ENCODE measurements at places on chromosomes 4 and X. TPM values are rescaled to one million over a fixed set of nuclear protein-coding genes. Genes with fewer than 3 reads are reported as not detected.

- H3K36me3 ChIP-seq, result no peaks in the 10 kb centered on the region
- H3K4me3 ChIP-seq, result peak overlapping the region; percentile 48
- no peak overlapping the region for H3K27ac ChIP-seq
- peaks cover 5% of the 10 kb centered on the region for H3K27me3 ChIP-seq
- H3K4me1 ChIP-seq, result peaks cover 6% of the 10 kb centered on the region
These were observed 23.1 kb downstream of the MAGEA8 start for GRCh38 chrX:149903889-149904748.

METTL14 gene
- 44.3 TPM for total RNA-seq

- no peak for DNase-seq
- H3K27me3 ChIP-seq, result peaks cover 11% of the 10 kb centered on the region
- H3K4me3 ChIP-seq, result no peak overlapping the region
- H3K4me1 ChIP-seq, result no peaks in the 10 kb centered on the region
These were observed 50.9 kb downstream of the CORIN start for GRCh38 chr4:47786958-47787370.

DNA sequence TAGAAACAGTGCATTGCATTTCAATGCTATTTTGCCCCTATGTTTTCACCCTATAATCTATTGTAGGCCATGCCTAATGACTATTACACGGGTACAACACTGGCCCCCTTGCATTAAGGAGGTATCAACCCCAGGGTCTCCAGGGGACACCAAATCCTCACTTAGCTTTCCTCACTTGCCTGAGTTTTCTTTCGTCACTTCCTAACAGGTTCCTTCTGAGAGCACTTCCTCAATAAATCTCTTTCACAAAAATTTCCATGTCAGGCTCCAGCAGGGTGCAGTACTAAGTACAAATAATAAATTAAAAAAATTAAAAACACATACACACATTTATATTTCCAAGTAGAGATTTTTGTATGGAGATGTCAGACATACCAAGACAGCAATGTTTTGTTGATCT is 165.0 kb downstream of the RBM46 start:
- H3K36me3 ChIP-seq, result no peaks in the 10 kb centered on the region
- no peak for DNase-seq
- no peaks in the 10 kb centered on the region for H3K4me1 ChIP-seq
- H3K4me3 ChIP-seq, result no peak overlapping the region
- H3K27me3 ChIP-seq, result no peaks in the 10 kb centered on the region
- H3K27ac ChIP-seq, result no peak overlapping the region

NSG1 gene
- 7.7 TPM for total RNA-seq

All from activated CD4-positive, alpha-beta memory T cell treated with anti-CD3 and anti-CD28 coated beads, Interleukin-2, amount 10 ng/mL, durations not matched to agents 7 days and 5 days (primary cell).